Activated CD4-positive, alpha-beta memory T cell treated with anti-CD3 and anti-CD28 coated beads for 36 hours (primary cell): ENCODE measurements at places on chromosomes 5 and 9. TPM values are rescaled to one million over a fixed set of nuclear protein-coding genes. Genes with fewer than 3 reads are reported as not detected.

Gene OBP2B
- not detected for total RNA-seq

- H3K4me1 ChIP-seq, result no peaks in the 10 kb centered on the region
- H3K27me3 ChIP-seq, result no peaks in the 10 kb centered on the region
These were observed 78.5 kb downstream of the MYO10 start for GRCh38 chr5:16857635-16858034.

Gene GSN
- total RNA-seq, result 2.9 TPM

GRCh38 chr9:105877721-105878120, 183.4 kb downstream of the TMEM38B start:
- no peaks in the 10 kb centered on the region for H3K36me3 ChIP-seq
- H3K4me1 ChIP-seq, result peaks cover 1% of the 10 kb centered on the region
- H3K4me3 ChIP-seq, result no peak overlapping the region
- no peak for DNase-seq
- H3K27ac ChIP-seq, result no peak overlapping the region
- no peaks in the 10 kb centered on the region for H3K27me3 ChIP-seq

GRCh38 chr5:161676103-161676502, 9.4 kb upstream of the GABRA6 start:
- no peaks in the 10 kb centered on the region for H3K36me3 ChIP-seq
- no peak for DNase-seq
- H3K27ac ChIP-seq, result no peak overlapping the region
- H3K4me3 ChIP-seq, result no peak overlapping the region
